ENCODE measurements at places on chromosomes 6 and 20.

GRCh38 chr20:13813910-13814309 lies 29.1 kb downstream of the NDUFAF5 start:
- DNase-seq, result no peak

DNA sequence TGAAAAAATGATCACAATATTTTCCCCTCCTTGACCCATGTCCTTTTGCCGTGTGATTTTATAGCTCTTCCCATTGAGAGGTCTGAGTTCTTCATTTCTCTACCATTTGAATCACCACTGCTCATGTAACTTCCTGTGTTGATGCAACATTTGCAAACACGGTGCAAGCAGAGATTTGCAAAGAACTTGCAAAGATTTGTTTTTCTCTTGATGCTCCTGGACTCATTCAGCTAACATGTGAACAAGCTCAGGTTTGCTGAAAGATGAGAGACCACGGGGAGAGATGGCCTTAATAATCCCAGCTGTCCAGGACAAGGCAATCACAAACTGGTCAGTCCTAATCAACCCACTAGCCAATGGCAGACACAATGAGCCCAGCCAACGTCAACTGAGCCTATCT lies 8.6 kb downstream of the VNN2 start:
- peak; percentile 63 for DNase-seq

GRCh38 chr20:1702328-1702727 lies 44.7 kb upstream of the SIRPG start:
- DNase-seq, result peak; percentile 6

DNA sequence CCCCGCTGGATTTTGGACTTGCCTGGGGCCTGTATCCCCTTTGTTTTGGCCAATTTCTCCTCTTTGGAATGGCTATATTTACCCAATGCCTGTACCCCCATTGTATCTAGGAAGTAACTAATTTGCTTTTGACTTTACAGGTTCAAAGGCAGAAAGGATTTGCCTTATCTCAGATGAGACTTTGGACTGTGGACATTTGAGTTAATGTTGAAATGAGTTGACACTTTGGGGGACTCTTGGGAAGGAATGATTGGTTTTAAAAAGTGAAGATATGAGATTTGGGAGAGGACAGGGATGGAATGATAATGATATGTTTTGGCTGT lies 1220.3 kb upstream of the CITED2 start:
- DNase-seq, result no peak

DNA sequence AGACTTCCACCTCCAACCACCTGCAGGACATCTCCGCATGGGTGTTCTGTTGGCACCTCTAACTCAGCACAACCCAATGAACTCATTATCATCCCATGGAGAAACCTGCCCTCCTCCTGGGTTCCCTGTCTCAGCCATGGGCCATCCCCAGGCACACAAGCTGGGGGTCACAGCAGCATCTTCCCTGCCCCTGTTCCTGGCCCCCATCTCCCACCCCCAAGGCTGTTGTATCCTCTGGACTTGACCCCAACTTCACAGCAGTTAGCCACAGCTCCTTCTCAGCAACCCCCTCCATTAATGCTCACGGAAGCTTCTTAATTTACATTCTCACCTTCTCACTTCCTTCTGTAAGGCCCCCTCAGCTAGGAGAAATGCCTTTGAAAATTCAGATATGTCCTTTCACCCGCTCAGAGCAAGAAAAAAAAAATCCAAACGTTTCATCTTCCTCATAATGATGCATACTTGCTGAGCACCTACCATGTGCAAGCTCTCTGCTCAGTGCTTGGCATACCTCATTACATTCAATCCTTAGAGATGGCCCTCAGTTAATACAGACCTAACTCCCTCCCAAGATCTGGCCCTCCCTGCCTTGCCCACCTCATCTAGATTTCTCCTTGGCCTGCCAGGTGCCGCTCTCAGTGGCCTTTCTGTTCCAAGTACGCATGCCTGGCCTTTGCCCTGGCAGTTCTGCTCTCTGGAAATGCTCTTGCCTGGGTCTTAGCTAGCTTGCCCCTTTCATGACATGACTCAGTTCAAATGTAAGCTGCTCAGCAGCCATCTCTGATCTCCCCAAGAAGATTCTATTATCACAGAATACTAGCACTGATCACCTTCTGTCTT lies 2.5 kb upstream of the NELFCD start:
- no peak for DNase-seq

- peak; percentile 60 for DNase-seq
Measured at GRCh38 chr6:142844065-142844755, 100.8 kb downstream of the HIVEP2 start.

DNA sequence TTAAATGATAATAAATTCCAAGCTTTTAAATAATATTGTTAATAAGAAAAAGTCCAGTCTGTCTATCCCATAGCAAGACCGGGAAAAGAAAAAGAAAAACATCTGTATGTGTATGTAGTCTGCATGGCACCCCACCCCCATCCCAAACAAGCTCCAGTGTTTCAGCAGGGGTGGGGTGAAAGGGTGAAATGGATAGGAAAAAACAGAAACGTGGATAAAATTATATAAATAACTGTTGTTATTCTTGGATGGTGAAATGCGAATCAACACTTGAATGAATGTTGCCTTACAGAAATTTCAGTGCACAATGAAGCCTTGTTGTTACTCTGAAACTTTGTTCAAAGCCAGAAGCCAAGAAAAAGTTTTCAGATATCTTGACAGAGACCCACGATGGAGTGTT lies 31.4 kb downstream of the HAO1 start:
- DNase-seq, result no peak

GRCh38 chr20:51542571-51543421 lies at the start of gene NFATC2:
Gene NFATC2 (minus strand): TSS chr20:51542719. CDS start chr20:51542499, 220 bp downstream.
- DNase-seq, result no peak

- DNase-seq, result no peak
Measured at GRCh38 chr6:13519839-13520238, 32.4 kb upstream of the GFOD1 start.

- DNase-seq, result no peak
Measured at GRCh38 chr6:105651969-105652368, 249.1 kb upstream of the PREP start.

GRCh38 chr6:136547336-136547735 lies 2.9 kb downstream of the MAP7 start:
- DNase-seq, result peak; percentile 70

DNA sequence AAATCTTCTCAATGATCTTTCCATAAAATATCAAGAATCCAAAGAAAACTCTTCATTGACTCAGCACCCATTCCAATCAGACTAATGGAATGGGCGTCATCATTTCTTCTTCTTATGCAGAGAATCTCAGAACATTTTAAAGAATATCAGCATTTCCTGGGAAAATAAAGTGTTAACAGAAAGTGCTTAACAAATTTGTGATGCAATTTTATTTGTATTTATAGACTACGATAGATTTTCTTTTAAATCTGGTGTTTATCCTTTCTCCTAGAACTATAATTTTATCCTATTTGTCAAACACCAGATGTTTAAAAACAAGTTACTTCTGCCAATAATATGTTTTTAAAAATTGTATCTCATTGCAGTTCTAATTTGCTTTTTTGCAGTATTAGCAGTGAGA lies 330.7 kb downstream of the COL12A1 start:
- DNase-seq, result no peak

All from choroid plexus epithelial cell (primary cell).